ENCODE measurements at places on chromosomes 2 and 18.

GRCh38 chr18:59220164-59220783 is 316 bp downstream of the GRP start:
- no peak for DNase-seq

- DNase-seq, result peak; percentile 41
Measured at GRCh38 chr2:196263181-196263747, 91.9 kb upstream of the STK17B start.

DNA sequence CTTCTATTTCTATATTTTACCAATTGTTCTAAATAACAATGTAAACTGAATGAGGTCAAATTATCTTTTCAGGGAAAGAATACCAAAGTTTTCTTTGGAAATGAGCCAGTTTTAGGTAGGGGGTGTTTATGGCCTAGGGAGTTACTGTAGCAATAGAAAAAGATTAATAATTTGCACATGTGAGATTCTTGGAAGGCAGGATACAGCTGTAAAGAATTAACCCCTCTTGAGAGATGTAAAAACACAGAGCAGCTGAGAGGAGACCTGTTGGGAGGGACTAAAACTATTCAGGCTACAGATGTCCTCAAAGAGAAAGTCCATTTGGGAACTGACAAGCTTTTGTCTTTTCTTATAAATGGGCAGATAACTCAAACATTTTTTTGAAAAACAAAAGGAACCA is 182.2 kb downstream of the FIGN start:
- DNase-seq, result peak; percentile 28

DNA sequence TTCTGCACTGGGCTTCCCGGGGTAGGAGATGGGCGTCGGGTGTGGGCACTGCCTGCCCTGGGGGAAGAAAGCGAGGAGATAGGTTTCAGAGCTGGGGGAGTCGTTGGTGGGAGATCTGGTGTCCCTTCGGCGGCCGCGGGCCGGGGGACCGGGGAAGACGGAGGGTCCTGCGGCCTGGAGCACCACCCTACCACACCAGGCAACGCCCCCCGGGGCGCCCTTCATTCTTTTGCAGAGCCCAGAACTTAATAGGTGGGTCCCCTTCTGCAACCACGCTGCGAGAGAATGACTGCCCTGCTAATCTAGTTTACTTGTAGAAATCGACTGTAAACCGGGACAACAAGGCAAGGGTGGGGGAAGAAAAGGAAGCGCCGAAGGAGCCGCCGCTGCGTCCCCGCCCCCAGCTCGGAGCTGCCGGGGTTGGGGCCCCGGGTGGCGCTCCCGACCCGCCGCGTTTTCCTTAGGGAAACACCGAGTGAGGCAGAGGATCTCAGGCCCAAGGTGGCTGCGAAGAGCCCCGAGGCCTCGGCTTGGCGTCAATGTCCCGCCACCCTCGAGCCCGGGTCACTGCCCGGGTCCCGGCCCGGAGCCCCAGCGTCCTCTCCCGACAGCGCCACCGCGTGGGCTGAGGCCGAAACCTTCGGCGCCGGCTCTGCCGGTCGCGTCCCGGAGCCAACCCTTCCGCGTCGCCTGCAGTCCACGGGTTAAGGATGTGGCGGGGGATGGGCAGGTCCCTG is 5.4 kb upstream of the SATB2 start:
- DNase-seq, result no peak

DNA sequence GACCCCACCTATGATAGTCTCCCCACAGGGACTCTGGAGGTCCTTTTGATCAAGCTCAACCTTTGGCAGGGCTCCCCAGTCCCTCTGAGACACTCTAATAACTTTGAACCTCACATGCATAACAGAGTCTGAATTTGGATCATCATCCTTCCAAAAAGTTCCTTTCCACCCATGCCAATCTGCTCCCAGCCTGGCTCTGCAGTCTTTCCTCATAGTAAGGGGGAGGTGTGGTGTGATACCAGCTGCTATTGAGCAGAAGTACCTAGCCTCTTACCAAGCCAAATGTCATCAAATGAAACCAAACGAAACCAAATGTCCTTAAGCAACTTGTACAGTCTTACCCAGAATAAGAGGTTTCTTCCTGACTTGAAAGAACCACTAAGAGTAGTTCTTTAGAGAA is 36.5 kb downstream of the DTNA start:
- DNase-seq, result no peak

DNA sequence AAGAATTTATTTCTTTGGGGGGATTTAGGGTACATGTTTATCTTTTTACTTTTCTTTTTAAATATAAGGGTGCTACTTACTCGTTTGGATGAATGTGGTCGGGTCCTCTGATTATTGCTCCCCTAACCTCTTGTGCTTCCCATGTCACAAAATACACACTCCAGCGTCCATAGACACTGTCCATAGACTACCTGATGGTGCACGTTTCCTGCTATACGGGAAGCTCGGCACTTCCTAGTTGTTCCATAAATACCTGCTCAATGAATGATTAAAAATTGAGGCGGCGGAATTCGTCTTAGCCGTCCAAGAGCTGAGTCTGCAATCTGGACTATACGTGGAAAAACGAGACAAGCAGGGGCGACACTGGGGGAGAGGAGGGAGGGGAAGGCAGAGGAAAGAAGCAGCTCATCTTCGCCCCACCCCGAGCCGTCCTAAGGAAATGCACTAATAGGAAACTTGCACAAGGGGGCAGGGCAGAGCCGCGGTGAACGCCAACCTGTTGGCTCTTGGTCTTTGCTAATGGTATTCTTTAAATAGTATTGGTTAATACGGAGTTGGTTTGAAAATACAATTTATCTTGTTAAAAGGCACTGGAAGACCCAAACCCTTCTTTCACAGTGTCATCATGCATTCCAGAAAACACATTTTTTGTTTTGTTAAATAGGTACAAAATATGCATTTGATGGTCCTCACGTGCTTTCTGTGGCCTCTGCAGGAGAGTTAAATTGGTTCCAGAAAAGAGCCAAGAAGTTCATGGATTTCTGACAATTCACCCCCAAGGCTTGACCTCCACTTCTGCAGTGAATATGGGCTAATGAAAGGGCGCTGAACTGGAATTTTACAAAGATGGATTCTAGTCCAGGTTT is 73.0 kb upstream of the KCTD1 start:
- DNase-seq, result no peak

All from BJ (cell line).